ENCODE measurements at places on chromosomes 4 and X.

GRCh38 chr4:135604531-135604930 lies 1402.9 kb upstream of the PABPC4L start:
- no peak for DNase-seq

GRCh38 chr4:94843216-94843615 lies 85.5 kb downstream of the BMPR1B start:
- no peak for DNase-seq

DNA sequence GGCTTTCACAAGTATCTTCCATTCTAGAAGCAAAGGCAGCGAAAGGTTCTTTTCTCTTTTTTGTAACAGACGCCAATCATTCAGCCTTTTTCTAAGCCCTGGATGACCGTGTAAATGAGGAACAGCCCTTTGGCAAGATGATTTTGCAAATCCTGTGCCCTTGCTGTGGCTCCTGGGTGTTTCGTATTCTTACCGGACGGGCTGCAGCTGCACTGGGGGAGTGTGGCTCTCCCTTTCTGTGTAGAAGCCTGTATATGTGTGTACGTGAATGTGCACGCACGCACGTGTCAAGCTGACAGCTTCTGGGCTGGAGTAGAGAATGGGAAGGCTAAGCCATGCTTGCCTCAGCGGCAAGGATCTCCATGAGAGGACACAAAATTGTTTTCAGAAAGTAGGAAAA lies 8.2 kb downstream of the GRPEL1 start:
- DNase-seq: peak; percentile 19

- no peak for DNase-seq
Observed at GRCh38 chr4:186852073-186852420, 128.4 kb upstream of the FAT1 start.

- DNase-seq: no peak
Observed at GRCh38 chr4:149328161-149328560, 487.5 kb downstream of the IQCM start.

GRCh38 chr4:74318276-74318675 lies 10.0 kb downstream of the EPGN start:
- no peak for DNase-seq

DNA sequence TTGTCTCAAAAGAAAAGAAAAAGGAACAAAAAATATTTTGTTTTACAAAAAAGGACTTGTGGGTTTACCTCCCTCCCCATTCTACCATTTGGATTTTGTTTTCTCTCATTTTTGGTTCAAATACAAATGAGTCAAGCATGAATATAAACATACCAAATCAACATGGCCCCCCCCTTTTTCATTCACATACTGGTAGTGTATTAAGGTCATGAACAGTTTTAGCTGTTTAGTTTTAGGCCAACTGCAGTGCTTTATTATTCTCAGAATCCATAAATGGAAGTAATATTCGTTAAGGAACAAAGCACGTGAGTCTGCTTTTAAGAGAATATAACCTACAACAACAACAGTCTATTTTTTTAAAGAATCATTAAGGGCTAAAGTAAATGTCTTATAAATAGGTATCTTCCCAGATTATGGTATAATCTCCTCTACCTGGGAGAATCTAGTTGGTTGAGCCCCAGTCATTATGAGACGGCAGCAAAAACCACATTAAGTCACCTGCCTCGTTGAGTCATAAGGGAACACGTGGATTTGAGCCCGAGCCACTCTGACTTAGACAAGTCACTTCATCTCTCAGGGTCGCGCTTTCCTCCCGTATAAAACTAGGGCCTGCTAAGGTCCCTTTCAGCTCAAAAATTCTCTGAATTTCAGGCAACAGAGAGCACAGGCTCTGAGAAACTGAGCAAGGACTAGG lies 26.7 kb downstream of the BCLAF3 start:
- no peak for DNase-seq

- DNase-seq: no peak
Observed at GRCh38 chr4:78214078-78214477, 157.0 kb downstream of the FRAS1 start.

DNA sequence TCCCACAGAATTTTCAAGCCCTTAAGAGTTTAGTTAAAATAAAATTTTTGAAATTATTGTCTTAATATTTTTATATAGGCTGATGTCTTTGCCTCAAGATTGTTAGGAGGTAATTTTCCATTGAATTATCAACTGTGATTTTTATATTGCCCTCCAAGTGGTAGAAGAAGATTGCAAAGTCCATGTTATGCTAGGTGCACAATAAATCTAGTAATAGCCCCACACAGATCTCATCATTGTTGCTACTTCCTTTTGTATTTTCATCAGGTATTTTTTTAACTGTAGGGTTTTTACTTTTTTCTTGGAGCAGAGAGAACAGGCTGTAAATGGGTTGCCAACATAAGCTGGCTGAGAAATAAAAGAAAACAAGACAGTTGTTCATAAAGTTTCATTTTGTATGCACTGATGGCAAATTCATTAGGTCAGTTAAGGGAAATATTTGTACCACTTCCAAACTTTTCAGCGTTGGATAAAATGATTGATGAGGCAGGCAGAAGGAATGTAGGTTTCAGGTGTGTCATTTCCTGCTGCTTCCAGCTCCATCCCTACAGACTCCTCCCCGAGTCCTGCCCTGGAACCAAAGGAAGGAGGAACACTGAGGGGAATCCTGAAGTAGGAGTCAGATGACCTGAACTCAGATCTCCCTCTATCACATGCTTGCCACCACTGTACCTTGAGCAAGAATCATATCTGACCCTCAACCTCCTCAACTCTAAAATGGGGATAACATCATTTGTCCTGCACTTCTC lies 105.5 kb downstream of the PRRG1 start:
- DNase-seq: no peak

- DNase-seq: peak; percentile 60
Observed at GRCh38 chrX:54042609-54043021, 1.7 kb downstream of the PHF8 start.

GRCh38 chrX:150236327-150236726 lies 126.8 kb upstream of the MAMLD1 start:
- no peak for DNase-seq

DNA sequence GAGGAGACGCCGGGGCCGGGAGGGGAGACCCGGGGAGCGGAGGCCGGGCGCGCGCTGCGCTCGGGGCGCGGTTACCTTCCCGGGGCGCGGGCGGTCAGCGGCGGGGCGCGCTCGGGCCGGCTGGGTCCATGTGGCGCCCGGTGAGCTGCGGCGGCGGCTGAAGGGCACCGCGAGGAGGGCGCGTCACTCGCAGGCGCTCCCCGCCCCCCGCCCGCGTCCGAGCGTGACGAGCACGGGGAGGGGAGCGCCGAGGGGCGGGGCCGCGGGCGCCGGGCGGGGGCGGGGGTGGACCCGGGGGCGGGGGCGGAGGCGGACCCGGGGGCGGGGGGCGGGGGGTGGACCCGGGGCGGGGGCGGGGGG lies at the start of gene CPLX1:
TSS of gene CPLX1 (minus strand) at position 159 of the 360 bp plus-strand sequence. CDS start 1,607 bp downstream, outside the sequence.
- DNase-seq: no peak

DNA sequence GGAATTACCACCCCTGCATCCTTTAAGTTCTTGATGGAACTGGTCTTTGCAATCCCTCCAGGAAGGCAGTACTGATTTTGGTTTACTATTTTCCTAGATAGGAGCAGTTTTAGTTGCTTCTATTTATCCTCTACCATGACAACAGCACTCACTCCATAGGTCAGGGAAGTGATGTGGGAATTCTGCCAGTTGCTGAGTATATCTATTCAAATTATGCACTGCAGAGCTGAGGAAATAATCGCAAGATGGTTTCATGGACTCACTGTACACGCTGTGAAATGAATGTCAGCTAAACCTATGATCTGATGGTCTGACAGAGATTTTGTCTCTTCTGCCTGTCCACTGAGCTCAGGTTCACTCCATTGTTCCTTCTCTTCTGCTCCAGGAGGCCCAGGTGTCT lies 135.8 kb downstream of the FAAH2 start:
- no peak for DNase-seq

DNA sequence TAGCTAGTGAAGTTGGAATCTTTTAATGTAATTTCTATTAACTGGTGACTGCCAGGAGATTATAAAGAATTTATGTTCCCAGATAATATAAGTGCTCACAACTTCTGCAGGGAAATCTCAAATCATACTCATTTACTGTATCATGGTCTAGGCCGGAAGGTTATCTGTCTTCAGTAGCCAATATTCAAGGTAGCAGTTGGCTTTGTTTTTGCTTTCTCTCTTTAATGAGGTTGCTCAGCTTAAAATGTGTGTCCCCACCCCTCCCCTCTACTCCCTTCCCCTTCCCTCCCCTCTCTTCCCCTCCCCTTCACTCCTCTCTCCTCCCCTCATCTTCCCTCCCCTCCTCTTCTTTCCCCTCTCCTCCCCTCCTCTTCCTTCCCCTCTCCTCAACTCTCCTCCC lies 117.6 kb downstream of the HPGD start:
- DNase-seq: no peak

GRCh38 chrX:130395341-130395740 lies 6.4 kb upstream of the RBMX2 start:
- DNase-seq: no peak

DNA sequence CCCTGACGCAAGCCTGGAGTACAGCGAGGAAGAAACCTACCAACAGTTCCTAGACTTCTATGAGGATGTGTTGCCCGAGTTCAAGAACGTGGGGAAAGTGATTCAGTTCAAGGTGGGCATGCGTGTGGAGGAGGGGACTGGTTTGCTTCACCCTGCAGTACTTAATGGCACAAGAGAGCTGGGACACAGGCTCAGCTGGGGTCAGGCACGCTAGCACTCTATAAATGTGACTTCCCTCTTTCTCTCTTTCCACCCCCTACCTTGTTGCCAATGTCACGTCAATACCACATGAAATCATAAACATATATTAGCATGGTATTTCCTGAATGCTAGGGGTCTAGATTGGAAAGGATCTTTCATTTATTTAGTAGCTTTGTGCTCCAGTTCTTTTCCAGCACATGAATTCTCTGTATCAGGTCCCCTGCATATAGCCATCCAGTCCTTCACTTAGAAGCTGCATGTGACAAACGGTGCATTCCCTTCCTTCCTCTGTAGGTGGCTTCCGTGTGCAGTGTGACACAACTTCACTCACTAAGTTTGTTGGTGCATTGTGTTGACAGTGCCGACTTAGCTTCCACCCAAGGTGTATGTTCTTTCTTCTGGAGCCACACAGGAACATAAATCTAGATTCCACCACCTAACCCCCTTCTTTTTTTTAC lies 25.6 kb downstream of the ZRSR2 start:
- DNase-seq: peak; percentile 27

DNA sequence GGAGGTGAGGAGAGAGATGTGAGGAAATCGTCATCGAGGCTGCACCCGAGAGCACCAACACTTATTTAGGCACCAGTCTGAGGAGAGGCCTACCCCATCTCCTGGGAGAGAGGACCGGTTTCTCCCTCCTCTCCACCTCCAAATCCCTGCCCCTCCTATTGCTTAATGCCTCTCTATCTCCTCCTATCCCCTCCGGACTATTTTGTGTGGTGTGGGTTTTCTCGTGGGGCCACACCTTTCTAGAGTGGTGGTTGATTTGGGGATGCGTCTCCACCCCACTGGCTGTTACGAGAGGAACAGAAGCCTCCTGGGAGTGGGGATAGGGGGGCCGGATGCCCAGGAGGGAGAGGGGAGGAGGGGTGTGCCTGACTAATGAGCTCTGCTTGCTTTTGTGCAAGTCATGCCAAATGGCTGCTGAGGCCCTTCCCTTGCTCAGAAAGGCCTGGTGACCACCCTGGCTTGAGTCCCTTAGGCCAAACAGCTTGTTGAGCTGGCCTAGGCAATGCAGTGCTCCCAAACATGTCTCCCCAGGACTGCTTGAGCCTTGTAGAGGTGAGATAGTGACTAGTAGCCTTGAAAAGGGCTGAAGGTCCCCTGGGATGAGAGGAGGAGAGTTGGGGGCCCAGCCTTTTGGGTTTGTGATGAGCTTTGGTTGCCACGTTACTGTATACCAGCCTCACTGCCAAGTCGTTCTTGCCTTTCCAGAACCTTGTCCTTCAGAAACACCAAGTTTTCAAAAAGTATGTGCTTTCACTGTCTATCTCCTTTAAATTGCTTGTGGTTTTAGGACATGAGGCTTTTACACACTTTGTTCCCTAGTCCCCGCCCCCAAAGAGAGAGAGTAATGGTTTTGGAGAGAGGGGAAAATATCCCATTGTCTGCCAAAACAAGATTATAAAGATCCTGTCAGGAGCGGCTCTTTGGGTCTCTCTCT lies 1.2 kb downstream of the MSN start:
- peak; percentile 30 for DNase-seq

- DNase-seq: no peak
Observed at GRCh38 chr4:58553031-58553430, 1442.8 kb upstream of the IGFBP7 start.

- no peak for DNase-seq
Observed at GRCh38 chr4:39698424-39699009, 581 bp downstream of the UBE2K start.

GRCh38 chr4:139242511-139243051 lies 37.4 kb downstream of the MGARP start:
- DNase-seq: no peak

GRCh38 chr4:41451961-41452360 lies 86.0 kb upstream of the LIMCH1 start:
- no peak for DNase-seq

DNA sequence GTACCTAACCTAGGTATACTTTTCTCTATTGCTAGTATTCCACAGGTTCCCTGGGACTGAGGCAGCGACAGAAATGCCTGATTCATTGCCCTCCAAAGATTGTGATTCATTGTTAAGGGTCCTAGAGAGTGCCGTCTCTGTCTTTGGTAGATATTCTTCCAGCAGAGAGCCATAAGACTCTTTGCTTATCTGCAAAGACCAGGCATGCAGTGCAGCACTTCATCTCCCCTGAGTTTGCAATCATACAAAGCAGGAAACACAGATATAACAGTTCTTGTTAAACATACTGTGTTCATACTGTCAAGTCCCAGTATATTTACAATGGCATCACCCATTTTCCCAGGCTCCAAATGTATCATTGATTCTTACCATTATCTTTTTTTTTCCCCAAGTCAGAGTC lies 47.7 kb downstream of the KLF8 start:
- DNase-seq: no peak

DNA sequence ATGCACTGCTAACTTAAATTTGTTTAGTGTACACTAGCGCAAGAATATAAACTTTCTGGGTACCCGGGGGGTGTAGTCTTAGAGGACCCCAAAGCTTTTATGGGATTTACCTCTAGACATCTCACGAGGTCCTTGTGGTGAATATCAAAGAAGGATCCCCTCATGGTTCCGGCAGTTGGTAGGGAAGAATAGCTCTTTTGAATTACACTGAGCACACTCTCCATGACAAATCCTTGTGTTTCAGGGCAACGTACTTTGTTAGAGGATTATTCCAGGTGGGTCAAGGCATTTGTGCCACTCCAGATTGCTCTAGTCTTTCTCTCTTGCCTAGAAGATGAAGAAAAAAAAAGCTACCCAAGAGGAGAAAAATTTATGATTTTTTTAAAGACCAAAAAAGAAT lies 387.6 kb downstream of the PDHA2 start:
- DNase-seq: no peak
